Retinal pigment epithelial cell (primary cell): ENCODE measurements at places on chromosomes 1 and 21.

DNA sequence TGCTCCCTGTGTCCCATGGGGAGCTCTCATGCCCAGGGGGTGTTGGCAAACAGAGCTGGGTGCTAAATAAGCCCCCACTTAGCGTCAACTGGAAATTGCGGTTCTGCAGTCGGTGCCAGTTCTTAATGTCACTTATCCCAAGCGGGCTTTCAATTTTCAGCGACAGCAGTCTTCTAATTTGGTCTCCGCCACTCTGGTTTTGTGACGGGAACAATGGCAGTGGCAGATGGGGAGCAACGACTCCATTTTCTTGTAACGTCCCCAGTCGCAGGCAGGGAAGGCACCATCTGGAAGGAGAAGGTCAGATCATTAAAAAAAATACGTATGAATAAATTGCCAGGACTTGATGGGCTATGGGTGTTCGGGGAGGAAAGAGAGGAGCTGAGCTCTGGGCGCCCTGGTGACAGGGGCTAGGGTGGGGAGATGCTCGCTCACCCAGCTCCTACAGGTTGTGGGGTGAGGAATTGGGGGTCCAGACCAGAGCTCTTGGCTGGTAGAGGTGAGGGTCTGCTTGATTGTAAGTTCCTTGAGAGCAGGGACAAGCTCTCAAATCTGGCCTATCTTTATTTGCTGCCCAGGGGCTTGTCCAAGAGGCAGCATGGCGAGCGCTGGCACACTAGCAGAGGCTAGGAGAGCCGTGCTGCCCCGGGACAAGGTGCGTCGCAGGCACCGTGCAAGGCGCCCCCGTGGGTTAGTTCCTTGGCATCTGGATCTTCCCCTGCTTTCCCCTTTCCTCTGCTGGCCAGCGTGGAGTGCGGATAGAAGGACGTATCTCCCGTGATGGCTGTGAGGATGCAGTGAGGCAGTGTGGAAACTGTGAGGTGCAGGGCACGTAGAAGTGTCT lies 105.8 kb downstream of the ARHGEF10L start:
- no peak for DNase-seq

- no peak for DNase-seq
Measured at GRCh38 chr1:104459886-104460285, 710.2 kb downstream of the AMY1C start.

GRCh38 chr21:22791986-22792560 lies 1793.9 kb downstream of the NCAM2 start:
- peak; percentile 16 for DNase-seq

GRCh38 chr1:226312065-226312464 lies 3.1 kb upstream of the LIN9 start:
- DNase-seq = no peak

DNA sequence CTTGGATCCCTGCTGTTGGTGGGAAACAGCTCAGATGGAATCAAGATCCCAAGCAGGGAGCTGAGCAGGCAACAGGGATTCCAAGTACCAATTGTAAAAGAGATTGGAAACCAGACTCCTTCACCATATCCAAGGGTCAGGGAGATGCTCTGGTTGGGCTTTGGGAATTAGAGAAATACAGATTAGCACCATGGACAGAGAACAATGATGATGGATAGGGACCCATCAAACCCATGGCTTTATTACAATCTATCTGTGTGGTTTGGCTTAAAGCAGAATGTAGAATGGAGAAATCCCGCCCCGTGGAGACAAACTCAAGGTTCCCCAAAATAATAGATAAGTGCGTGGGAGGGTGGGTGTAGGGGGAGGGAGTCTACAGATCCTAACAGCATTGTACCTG lies 120.7 kb upstream of the CSF3R start:
- DNase-seq = no peak

DNA sequence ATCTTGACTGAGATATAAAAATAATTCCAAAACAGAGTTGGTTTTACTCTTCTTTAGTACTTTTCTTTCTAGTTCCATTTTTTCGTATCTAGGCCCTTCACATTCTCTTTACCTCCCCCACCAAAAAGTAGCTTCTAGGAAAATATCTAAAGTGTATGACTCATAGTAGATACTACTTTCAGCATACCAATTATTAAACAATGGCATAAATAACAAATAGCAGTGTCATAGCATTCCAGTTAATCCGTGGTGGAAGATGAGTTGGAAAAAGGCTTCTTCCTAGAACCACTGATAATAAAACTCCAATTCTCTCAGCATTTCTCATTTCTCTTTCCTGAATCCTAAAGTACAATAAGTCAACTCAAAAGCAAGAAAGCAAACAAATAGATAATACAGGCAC lies 859.0 kb upstream of the B3GALT2 start:
- DNase-seq = no peak

GRCh38 chr1:205944525-205944924 lies 1.3 kb upstream of the SLC26A9 start:
- DNase-seq = no peak

GRCh38 chr21:42338729-42339715 lies 11.8 kb downstream of the TFF2 start:
- no peak for DNase-seq

DNA sequence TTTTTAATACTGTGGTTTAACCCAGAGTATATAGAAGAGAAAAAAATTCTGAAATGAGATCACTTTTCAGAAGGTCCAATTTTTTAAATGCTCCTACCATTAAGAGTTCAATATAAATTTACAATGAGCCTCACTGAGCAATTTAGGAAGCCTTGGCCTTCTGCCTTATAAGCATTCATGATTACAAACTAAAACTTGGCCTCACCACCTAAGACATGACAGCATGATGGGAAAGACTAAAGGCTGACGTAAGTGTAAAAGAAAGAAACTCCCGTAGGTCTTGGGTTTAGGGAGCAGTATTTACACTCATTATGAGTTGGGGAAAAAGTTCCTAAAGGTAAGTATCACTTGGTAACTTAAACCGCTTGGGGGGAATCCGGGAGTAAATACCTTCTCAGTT lies 70.7 kb upstream of the ESRRG start:
- no peak for DNase-seq

GRCh38 chr1:38000529-38001455 lies 4.5 kb downstream of the FHL3 start:
- no peak for DNase-seq

- DNase-seq = no peak
Measured at GRCh38 chr21:27646056-27646455, 679.2 kb upstream of the ADAMTS5 start.

- no peak for DNase-seq
Measured at GRCh38 chr1:9518454-9518998, 20.7 kb upstream of the SLC25A33 start.

GRCh38 chr1:176905648-176906047 lies 258.9 kb downstream of the ASTN1 start:
- DNase-seq = no peak

GRCh38 chr1:156601122-156601830 lies at the start of gene GPATCH4:
Gene GPATCH4, minus strand, starts transcription at chr1:156601479.
- no peak for DNase-seq

GRCh38 chr1:244642988-244643387 lies 9.9 kb upstream of the DESI2 start:
- DNase-seq = no peak

DNA sequence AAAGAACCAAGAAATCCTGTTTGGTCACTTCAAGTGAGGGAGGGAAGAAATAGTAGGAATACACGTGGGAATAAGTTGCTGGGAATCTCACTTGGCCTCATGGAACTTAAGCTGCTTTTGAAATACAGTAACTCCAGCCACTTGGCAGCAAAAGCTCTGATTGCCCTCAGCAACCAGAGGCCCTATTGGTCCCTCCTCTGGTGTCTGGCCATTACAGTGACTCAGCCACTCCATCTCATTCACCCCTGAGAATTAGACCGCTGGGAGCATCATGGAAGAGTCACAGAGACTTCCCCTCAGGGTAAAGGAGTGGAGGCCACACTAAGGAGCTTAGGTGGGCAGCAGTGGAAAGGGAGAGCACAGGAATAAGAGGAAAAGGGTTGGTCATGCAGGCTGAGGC lies 99.6 kb downstream of the ELAVL4 start:
- DNase-seq = peak; percentile 9

DNA sequence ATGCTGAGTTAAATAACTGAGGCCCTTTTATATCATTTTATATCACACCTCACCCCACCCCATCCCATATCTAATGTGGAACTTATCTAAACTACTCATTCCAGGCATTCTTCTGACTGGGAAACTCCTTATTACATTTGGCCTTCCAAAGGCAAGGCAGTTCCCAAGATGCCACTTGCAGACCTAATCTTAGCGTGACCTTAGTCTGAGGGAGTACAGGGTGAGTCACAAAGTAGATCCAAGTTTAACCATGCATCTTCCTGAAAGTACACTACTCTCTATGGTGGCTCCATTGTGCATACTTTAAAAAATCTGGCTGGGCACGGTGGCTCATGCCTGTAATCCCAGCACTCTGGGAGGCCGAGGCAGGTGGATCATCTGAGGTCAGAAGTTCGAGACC lies 353.6 kb upstream of the C1orf87 start:
- peak; percentile 40 for DNase-seq

- no peak for DNase-seq
Measured at GRCh38 chr1:1200876-1201810, 5.2 kb downstream of the TNFRSF18 start.

DNA sequence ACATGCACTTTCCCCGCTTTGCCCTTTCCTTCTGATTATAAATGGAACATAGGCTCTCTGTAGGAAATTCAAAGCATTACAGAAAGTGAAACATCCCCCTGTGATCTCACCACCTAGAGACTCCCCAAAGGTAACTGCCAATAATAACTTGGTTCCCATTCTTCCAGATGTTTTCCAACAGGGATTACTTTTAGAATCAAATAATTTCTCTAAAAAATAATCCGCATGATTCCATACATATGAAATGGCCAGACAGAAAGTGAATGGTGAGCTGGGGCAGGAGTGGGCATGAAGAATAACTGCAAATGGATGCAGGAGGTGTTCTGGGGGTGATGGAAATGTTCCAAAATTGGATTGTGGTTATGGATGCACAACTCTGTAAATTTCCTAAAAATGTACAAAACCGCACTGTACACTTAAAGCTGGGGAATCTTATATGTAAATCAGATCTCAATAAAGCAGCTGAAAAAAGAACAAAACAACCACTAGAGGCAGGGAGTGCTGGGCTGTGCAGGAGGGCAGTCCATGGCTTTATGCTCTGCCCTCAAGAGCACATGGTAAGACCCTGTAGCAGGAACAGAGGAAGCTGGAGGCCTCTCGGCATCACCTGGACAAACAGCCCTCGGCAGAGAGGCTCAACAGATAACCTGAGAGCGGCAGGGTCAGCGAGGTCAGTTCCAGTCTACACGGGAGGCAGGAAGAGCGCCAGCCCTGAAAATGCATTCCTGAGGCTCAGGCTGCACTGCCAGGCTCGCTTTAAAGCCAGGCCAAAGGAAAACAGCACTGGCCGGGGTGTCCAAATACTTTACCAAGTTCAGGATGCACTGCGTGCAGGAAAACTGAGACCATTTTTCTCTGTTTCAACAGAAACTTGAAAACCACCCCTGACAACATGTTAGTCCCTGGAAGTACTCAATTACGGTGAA lies 39.7 kb downstream of the CAPZB start:
- DNase-seq = no peak

- no peak for DNase-seq
Measured at GRCh38 chr1:3522564-3523265, 68.2 kb downstream of the ARHGEF16 start.

DNA sequence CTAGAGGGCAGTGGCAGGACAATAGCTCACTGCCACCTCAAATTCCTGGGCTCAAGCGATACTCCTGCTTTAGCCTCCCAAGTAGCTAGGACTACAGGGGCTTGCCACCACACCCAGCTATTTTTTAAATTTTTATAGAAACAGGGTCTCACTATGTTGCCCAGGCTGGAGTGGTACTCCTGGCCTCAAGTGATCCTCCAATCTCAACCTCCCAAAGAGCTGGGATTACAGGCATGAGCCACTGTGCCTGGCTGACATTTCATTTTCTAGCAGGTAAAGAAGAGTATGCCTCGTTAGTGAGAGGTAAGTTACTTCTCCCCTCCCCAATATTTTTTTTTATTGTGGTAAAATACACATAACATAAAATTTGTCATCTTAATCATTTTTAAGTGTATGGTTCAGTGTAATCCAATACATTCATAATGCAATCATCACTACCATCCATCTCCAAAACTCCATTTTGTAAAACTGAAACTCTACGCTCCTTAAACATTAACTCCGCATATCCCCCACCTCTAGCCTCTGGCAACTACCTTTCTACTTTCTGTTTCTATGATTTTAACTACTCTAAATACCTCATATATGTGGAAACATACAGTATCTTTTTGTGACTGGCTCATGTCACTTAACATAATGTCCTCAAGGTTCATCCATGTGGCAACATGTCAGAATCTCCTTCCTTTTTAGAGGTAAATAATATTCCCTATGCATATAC lies 22.4 kb downstream of the ZZZ3 start:
- no peak for DNase-seq

DNA sequence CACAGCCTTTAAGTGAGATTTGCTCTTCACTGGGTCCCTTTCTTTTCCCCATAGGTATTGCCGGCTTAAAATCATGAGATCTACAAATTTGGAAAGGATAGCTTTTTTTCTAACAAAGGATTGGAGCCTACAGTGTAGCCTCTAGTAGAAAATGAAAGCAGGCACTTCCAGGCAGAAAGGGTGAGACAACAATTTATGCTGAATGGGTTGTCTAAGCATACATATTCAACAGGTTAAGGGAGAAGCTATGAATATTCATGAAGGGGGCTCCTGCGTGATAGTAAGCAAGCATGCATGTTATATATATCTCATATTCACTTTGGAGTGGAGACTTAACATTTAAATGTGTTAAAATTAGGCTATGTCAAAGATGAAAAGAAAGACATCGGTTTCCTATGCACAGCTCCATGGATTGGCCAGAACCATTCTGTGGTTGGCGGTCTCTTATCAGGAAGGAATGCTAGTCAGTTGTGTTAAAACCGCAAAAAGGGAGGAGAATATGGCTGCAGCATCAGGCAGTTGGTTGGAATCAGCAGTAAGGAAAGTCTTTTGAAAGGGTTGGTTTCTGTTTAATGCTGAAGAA lies 66.0 kb downstream of the VCAM1 start:
- no peak for DNase-seq

DNA sequence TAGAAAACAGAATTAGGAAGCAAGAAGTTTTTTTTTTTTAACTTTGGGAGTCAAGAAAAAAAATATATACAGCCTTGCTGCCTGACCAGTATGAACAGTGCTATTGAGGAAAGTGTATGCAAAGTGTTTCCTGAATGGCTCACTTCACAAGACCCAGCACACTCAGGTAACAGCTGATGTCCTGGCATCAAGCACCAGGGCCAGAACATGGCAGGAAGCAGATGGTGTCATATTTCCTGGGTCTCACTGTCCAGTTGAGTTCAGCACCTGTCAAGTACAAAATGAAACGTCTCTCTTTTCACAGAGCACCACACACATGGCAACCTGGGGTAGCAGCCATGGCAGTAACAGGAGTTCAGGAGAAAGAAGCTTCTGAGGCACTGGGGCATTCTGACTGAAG lies 372.3 kb downstream of the TTLL7 start:
- no peak for DNase-seq
